ENCODE measurements at places on chromosomes 3 and 15.
A peak's percentile ranks its signal among the peaks of the same experiment; 100 is the strongest.

- DNase-seq: no peak
Observed at GRCh38 chr3:183878071-183878470, 6.6 kb downstream of the PARL start.

GRCh38 chr15:100601163-100601562, 821 bp downstream of the LINS1 start:
- DNase-seq: no peak

DNA sequence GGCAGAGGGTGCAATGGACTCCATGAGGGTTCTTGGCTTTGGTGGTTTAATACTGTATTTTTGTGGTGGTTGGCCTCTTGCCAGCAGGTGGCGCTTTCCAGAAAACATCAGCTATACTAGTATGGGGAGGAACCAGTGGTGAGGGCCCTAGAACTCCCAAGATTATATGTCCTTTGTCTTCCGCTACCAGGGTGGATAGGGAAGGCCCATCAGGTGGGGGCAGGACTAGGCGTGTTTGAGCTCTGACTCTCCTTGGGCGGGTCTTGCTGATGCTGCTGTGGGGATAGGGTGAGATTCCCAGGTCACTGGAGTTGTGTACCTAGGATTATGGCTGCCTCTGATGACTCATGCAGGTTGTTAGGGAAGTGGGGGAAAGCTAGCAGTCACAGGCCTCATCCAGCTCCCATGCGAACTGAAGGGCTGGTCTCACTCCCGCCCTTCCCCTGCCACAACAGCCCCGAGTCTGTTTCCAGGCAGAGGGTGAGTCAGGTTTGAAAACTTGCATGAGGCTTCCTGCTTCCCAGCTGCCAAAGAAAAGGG, 357.7 kb downstream of the OTOL1 start:
- DNase-seq: no peak

GRCh38 chr3:15060029-15060428, 5.1 kb downstream of the MRPS25 start:
- DNase-seq: no peak

GRCh38 chr15:56042982-56043980, 49.9 kb upstream of the NEDD4 start:
- DNase-seq: peak; percentile 4

- DNase-seq: no peak
Observed at GRCh38 chr3:160830796-160831195, 74.8 kb downstream of the PPM1L start.
